WTC11 (cell line): ENCODE measurements at places on chromosomes 12 and 14. TPM values are rescaled to one million over a fixed set of nuclear protein-coding genes. Genes with fewer than 3 reads are reported as not detected.

Gene TRHDE
- 1.6 to 5.5 TPM (median 3.8 TPM) in 3 replicates for total RNA-seq

Gene GUCY2C
- total RNA-seq: 3.4 to 4.3 TPM (median 3.9 TPM) in 3 replicates

Gene CATSPERB
- total RNA-seq: 0.11 TPM in 2 of 3 replicates, not detected in the other

Gene DDHD1
- 16.1 to 20.0 TPM (median 17.2 TPM) in 3 replicates for total RNA-seq

Gene DPF3
- 0.31 to 0.53 TPM (median 0.32 TPM) in 3 replicates for total RNA-seq

Gene TPH2
- total RNA-seq: 0.55 to 0.83 TPM (median 0.64 TPM) in 3 replicates

Gene TAS2R50
- 0.25 to 0.73 TPM (median 0.59 TPM) in 3 replicates for total RNA-seq

Gene STON2
- 43.0 to 69.2 TPM (median 45.2 TPM) in 3 replicates for total RNA-seq

Gene SUOX
- 20.3 to 23.2 TPM (median 23.2 TPM) in 3 replicates for total RNA-seq

Gene RPL10L
- total RNA-seq: not detected in 3 replicates

DNA sequence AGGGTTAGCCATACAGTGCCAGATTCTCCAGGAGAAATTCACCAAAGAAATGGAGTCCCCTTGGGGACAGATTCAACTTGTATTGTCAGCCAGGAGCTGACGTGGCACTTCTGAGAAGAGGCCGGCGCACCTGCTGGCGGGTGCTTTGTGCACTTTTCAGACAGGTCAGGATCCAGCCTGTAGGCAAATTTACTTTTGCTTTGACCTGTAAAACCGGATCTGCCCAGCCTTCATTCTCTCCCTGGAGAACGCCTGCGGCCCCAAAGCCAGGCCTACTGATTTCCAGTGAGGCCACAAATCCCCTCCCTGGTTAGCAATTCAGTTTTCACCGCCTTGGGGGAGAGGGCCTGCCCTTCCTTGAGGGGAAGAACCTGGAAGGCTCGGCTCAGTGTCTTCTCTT lies 17.4 kb downstream of the P2RX4 start:
- DNase-seq: no peak
- no peak overlapping the region for H3K4me3 ChIP-seq
- no peaks in the 10 kb centered on the region for H3K27me3 ChIP-seq
- H3K36me3 ChIP-seq: 0 out of 2 replicates have a peak, but pooled peaks cover 2% of the 10 kb centered on the region
- peaks cover 2% of the 10 kb centered on the region; the same call in 1 of the 2 replicates for H3K4me1 ChIP-seq

GRCh38 chr12:119216084-119216483 lies 37.4 kb downstream of the HSPB8 start:
- H3K27ac ChIP-seq: no peak overlapping the region
- peaks cover 16% of the 10 kb centered on the region for H3K36me3 ChIP-seq
- no peak overlapping the region for H3K4me3 ChIP-seq
- H3K4me1 ChIP-seq: peaks cover 30% of the 10 kb centered on the region

- H3K4me3 ChIP-seq: no peak overlapping the region
- H3K36me3 ChIP-seq: no peaks in the 10 kb centered on the region
- DNase-seq: no peak
Observed at GRCh38 chr12:3152892-3153291, 75.7 kb downstream of the TSPAN9 start.

- H3K4me3 ChIP-seq: no peak overlapping the region
- H3K4me1 ChIP-seq: no peaks in the 10 kb centered on the region
- H3K27me3 ChIP-seq: no peaks in the 10 kb centered on the region; the same call in 1 of the 2 replicates
- no peaks in the 10 kb centered on the region for H3K36me3 ChIP-seq
- H3K27ac ChIP-seq: no peak overlapping the region
- no peak for DNase-seq
Observed at GRCh38 chr12:2329661-2330210, 276.9 kb downstream of the CACNA1C start.

GRCh38 chr14:100715332-100715731 lies 11.4 kb upstream of the DLK1 start:
- peaks cover 23% of the 10 kb centered on the region for H3K27me3 ChIP-seq
- no peaks in the 10 kb centered on the region for H3K36me3 ChIP-seq

- H3K27me3 ChIP-seq: peaks cover 29% of the 10 kb centered on the region
- H3K36me3 ChIP-seq: no peaks in the 10 kb centered on the region
Observed at GRCh38 chr14:75274050-75274898, 4.4 kb upstream of the FOS start.

GRCh38 chr12:12229556-12230092 lies 37.2 kb downstream of the LRP6 start:
- no peak overlapping the region for H3K27ac ChIP-seq
- no peak overlapping the region for H3K4me3 ChIP-seq
- peaks cover 46% of the 10 kb centered on the region for H3K4me1 ChIP-seq

DNA sequence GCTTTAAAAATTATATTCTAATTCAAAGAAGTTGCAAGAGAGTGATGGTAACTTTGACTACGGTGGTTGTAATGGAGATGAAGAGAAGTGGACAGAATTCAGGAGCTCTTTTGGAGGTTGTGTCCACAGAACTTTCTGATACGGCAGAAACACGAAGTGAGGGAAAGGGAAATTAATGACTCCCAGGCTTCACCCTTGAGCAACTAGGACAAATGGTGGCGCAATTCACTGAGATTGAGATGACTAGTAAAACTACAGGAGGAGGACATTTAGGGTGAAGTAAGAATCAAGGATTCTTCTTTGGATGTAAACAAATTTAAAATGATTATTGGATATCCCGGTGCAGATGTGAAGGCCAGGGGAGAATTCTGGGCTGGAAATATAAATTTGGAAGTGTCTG lies 212.6 kb downstream of the PTPRO start:
- no peaks in the 10 kb centered on the region for H3K4me1 ChIP-seq
- H3K27ac ChIP-seq: no peak overlapping the region
- no peaks in the 10 kb centered on the region for H3K36me3 ChIP-seq
- H3K4me3 ChIP-seq: no peak overlapping the region

- H3K27me3 ChIP-seq: no peaks in the 10 kb centered on the region
- no peaks in the 10 kb centered on the region for H3K36me3 ChIP-seq
- H3K4me1 ChIP-seq: peaks cover 20% of the 10 kb centered on the region
- no peak overlapping the region for H3K27ac ChIP-seq
- DNase-seq: no peak
Observed at GRCh38 chr14:75379246-75379929, 48.4 kb upstream of the JDP2 start.

DNA sequence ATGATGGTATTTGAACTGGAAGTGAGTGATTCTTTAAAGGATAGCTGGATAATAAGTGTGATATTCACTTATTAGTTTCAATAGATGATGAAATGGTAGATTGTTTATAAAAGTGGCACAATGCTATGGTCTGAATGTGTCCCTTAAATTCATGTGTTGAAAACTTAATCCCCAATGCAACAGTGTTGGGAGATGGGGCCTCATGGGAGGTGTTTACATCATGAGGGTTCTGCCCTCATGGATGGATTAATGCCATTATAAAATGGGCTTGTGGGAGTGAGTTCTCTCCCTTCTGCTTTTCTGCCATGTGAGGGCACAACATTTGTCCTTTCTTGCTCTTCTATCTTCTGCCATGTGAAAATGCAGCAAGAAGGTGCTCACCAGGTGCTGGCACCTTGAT lies 134.0 kb downstream of the SLC38A1 start:
- no peak for DNase-seq
- no peaks in the 10 kb centered on the region for H3K36me3 ChIP-seq
- H3K4me1 ChIP-seq: no peaks in the 10 kb centered on the region

DNA sequence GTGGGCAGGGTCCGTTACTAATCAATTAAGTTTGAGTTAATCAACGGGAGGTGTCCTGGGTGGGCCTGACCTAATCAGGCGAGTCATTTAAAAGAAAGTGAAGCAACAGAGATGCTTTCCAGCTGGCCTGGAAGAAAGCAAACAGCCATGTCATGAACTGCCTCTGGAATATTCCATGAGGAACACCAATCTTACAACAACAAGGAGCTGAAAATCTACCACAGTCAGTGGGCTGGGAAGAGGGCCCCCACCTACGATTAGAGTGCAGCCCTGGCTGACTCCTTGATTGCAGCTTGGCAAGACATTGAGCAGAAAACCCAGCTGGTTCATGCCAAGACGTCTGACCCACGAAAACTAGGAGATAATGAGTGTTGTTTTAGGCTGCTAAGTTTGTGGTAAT lies 56.2 kb downstream of the SSPN start:
- no peak overlapping the region for H3K4me3 ChIP-seq
- no peak for DNase-seq
- no peak overlapping the region for H3K27ac ChIP-seq
- H3K4me1 ChIP-seq: no peaks in the 10 kb centered on the region

DNA sequence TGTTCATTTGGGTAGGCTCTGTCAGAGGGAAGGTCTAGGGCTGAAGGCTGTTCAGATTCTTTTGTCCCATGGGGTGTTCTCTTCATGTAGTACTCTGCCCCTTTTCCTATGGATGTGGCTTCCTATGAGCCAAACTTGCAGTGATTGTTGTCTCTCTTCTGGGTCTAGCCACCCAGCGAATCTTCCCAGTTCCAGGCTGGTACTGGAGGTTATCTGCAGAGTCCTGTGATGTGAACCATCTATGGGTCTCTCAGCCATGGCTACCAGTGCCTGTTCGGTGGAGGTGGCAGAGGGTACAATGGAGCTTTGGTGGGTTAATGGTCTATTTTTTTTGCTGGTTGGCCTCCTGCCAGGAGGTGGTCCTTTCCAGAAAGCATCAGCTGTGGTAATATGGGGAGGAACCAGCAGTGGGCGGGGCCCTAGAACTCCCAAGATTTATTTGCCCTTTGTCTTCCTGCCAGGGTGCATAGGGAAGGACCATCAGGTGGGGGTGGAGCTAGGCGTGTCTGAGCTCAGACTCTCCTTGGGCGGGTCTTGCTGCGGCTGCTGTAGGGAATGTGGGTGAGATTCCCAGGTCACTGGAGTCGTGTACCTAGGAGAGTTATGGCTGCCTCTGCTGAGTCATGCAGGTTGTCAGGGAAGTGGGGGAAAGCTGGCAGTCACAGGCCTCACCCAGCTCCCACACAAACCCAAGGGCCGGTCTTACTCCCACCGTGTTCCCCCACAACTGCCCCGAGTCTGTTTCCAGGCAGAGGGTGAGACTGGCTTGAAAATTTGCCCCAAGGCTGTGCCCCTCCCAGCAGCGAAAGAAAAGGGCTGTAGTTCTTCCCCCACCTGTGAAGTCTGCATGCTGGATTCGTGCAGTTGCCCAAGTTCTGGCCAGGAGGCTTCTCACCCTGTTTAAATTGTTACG lies 17.5 kb downstream of the MTRFR start:
- H3K4me3 ChIP-seq: no peak overlapping the region
- peak; percentile 31 for DNase-seq
- peak overlapping the region; percentile 74 for H3K27ac ChIP-seq
- no peaks in the 10 kb centered on the region for H3K27me3 ChIP-seq
- H3K4me1 ChIP-seq: peaks cover 14% of the 10 kb centered on the region
- H3K36me3 ChIP-seq: peaks cover 61% of the 10 kb centered on the region

DNA sequence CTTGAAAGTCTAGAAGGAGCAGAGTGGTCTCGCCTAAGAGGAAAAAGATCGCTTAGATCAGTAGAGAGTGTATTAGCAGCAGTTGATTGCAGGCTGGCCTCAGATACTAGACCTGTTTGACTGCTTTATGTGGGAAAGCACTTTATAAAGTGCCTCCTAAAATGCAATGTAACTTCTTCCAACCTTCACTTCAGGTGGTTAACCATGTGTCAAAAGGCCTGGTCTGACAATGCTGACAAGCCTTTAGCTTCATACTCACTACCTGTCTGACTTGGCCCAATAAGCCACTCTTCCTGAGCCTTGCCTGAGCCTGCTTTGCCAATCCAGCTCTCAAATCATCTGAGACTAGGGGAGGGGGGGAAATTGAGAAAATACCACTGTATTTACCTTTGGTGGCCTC lies 14.6 kb downstream of the MGAT4C start:
- H3K36me3 ChIP-seq: no peaks in the 10 kb centered on the region
- H3K4me1 ChIP-seq: no peaks in the 10 kb centered on the region
- H3K27me3 ChIP-seq: no peaks in the 10 kb centered on the region
- no peak overlapping the region for H3K27ac ChIP-seq
- no peak overlapping the region for H3K4me3 ChIP-seq
- DNase-seq: no peak

GRCh38 chr12:25972783-25973182 lies 14.3 kb downstream of the RASSF8 start:
- peaks cover 61% of the 10 kb centered on the region for H3K4me1 ChIP-seq
- no peaks in the 10 kb centered on the region for H3K27me3 ChIP-seq
- H3K36me3 ChIP-seq: no peaks in the 10 kb centered on the region
- H3K27ac ChIP-seq: no peak overlapping the region

- peaks cover 33% of the 10 kb centered on the region for H3K4me1 ChIP-seq
- peaks cover 45% of the 10 kb centered on the region for H3K27me3 ChIP-seq
- H3K27ac ChIP-seq: no peak overlapping the region
- no peaks in the 10 kb centered on the region for H3K36me3 ChIP-seq
- peak overlapping the region; percentile 81 for H3K4me3 ChIP-seq
Observed at GRCh38 chr12:52037248-52037861, 13.9 kb upstream of the NR4A1 start.

GRCh38 chr14:92589213-92589852 lies 75.8 kb downstream of the RIN3 start:
- no peak overlapping the region for H3K27ac ChIP-seq
- no peak for DNase-seq
- H3K4me1 ChIP-seq: no peaks in the 10 kb centered on the region
- H3K27me3 ChIP-seq: peaks cover 2% of the 10 kb centered on the region; the same call in 1 of the 2 replicates
- H3K36me3 ChIP-seq: no peaks in the 10 kb centered on the region
- no peak overlapping the region for H3K4me3 ChIP-seq

DNA sequence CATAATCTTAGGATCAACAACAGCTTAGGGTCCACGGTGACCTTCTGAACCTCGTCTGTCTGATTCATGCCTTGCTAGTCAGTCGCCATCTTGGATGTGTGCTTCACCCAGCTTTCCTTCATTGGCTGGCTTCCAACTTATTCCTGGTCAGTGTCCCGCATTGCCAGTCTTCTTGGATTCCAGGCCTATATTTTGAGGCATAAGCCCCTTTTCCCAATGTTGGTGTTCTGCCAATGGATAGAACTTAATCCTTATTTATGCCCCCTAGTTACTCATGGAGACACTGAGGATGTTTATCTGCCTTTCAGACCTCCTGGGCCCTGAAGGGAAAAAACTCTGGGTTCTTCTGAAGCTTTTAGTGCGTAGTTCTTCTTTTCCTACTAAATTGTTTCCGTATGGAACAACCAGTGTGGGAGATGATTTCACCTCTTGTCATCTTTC lies 5.8 kb downstream of the JDP2 start:
- DNase-seq: no peak
- peaks cover 30% of the 10 kb centered on the region for H3K4me1 ChIP-seq
- H3K36me3 ChIP-seq: peaks cover 20% of the 10 kb centered on the region
- H3K4me3 ChIP-seq: no peak overlapping the region
- H3K27me3 ChIP-seq: peaks cover 8% of the 10 kb centered on the region; the same call in 1 of the 2 replicates

- no peaks in the 10 kb centered on the region for H3K36me3 ChIP-seq
- H3K27me3 ChIP-seq: peaks cover 66% of the 10 kb centered on the region
- H3K4me3 ChIP-seq: peak overlapping the region; percentile 67
- DNase-seq: peak; percentile 25
- no peak overlapping the region for H3K27ac ChIP-seq
- H3K4me1 ChIP-seq: peaks cover 37% of the 10 kb centered on the region
Observed at GRCh38 chr12:105330931-105331804, 677 bp downstream of the C12orf75 start.

DNA sequence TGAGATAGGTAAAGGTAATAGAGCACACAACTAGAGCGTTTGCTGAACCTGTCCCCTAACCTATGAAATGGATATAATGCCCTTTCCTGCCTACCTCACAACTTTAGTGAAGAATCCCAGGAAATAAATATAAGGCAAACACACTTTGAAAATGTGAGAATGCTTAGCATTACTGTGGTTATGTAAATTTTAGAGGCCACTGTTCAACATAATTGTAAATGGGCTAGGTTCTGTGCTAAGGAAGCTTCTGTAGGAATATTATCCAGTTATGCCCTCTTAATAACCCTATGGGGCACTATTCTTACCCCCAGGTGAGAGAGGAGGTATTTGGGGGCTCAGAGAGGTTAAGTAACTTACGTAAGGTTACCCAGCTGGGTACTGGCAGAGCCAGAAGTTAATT lies 92.5 kb upstream of the TMEM233 start:
- H3K27me3 ChIP-seq: no peaks in the 10 kb centered on the region; the same call in 1 of the 2 replicates
- H3K4me3 ChIP-seq: no peak overlapping the region
- no peaks in the 10 kb centered on the region for H3K36me3 ChIP-seq
- H3K4me1 ChIP-seq: peaks cover 35% of the 10 kb centered on the region
- no peak for DNase-seq
- H3K27ac ChIP-seq: no peak overlapping the region

- H3K4me3 ChIP-seq: no peak overlapping the region
Observed at GRCh38 chr12:90237841-90238240, 529.2 kb upstream of the ATP2B1 start.
